ENCODE measurements at places on chromosomes 11 and 22.
A peak's percentile ranks its signal among the peaks of the same experiment; 100 is the strongest.

GRCh38 chr11:41414771-41415440, 44.5 kb downstream of the LRRC4C start:
- no peak for DNase-seq

DNA sequence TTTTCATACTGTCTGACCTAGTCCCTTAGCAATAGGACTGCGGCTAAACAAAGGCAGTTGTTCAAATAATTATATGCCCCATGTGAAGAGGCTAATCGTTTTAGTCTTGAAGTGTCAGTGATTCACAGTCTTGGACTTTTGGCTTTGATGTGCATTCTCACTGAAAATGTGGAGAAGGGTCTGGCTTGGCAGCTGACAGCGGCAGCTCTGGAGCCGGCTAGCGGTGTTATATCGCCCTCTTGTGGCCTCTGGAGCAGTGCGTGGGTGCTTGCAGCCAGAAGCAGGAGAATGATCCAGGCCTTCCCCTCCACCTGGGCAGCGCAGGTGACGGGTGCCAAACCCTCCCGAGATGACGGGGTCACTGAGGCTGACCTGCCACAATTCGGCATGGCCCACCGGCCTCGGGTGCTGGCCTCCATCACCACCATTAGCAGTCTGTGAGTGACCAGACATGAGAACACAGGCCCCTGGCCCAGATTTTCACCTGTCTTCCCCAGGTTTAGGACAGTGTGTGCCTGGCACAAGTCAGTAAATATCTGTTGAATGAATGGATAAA, 90.3 kb upstream of the PITPNB start:
- DNase-seq, result peak; percentile 77

GRCh38 chr11:24704716-24705115, 207.9 kb downstream of the LUZP2 start:
- no peak for DNase-seq

DNA sequence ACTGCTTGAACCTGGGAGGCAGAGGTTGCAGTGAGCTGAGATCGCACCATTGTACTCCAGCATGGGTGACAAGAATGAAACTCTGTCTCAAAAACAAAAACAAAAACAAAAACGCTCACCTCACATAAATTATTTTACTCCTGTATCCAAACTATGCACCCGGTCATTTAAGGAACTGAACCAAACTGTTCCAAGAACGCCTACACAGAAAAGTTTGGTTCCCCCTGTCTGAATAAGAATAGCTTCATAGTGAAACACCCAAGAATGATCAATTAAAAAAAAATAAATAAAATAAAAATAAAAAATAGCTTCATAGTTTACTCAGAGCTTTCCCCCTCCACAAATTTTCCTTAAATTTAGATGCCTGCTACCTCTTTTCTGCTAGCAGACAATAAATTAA, 13.7 kb downstream of the NUP98 start:
- DNase-seq, result no peak

- no peak for DNase-seq
These were observed 37.5 kb downstream of the HEPHL1 start for GRCh38 chr11:94058630-94059029.

DNA sequence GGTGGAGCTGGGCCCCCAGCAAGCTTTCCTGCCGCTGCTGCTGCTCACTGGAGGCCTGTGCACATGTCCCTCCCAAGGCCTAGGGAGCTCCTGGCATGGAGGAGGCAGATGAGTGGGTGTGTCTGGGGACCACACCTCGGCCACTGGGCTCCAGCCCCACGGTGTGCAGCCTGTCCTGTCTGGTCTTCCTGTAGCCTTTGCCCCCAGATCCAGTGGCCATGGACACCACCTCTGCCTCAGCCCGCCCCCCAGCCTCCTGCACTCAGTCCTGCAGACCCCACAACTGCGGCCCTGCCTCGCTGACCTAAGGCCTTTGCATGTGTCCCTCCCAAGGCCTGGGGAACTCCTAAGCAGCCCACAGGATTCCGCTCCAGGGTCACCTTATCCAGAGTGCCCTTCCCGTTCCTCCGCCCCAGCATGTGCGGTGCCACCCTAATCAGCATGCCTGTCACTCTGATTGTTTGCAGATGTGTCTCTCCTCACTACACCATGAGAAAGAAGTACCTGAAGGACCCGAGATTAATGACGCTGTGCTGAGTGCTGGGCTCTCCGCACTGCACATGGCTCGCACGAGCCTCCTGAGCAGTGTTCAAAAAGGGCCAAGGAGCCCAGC, 8.6 kb downstream of the GAL start:
- no peak for DNase-seq

DNA sequence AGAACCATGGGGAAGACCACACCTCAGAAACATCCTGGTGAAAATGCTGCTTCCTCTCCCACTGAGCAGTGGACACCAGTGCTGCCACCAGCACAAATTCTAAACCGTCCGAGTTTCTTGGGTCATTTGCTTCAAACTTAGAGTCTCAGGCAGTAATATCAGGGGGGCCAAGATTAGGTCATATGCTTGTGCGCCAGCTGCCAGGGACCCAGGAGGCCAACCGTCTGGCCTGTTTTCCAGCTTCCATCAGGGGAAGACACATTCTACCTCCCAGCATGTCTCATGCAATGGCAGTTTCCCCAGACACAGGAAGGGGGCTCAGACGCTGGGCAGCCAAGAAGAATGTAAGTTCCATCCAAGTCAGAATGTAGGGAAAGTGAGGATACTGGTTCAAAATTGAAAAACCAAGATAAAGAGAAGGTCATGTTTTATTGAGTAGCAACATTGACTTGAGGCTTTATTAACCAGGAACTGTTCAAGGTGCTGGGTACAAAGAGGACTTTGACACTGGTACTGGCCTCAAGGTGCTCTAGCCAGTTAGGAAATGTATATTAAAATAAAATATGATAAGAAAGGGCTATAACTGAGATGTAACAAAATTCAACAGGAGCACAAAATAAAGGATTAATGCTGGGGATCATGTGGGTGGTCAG, 59.7 kb upstream of the EED start:
- no peak for DNase-seq

- no peak for DNase-seq
These were observed 44.2 kb downstream of the MRE11 start for GRCh38 chr11:94449437-94449836.

- no peak for DNase-seq
These were observed 20.9 kb upstream of the SLC25A1 start for GRCh38 chr22:19199479-19199878.

DNA sequence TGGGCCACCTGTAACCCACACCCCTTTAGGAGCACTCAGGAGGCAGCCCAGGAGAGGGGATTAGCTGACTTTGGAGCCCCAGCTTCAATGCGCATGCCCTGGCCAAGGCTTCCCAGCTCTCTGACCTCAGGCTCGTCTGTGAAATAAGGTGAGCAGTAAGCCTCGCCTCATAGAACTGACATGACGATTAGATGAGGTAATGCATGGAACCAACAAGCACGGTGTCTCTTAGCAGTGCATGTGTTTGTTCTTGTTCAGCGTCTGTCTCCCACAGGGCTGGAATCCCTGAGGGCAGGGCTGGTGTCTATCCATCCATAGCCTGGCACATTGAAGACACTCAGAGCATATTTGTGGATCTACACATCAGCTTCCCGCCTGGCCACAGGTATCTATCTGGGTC, 415.4 kb downstream of the MN1 start:
- no peak for DNase-seq

- no peak for DNase-seq
These were observed 231.1 kb upstream of the MPPED2 start for GRCh38 chr11:30816959-30817880.

DNA sequence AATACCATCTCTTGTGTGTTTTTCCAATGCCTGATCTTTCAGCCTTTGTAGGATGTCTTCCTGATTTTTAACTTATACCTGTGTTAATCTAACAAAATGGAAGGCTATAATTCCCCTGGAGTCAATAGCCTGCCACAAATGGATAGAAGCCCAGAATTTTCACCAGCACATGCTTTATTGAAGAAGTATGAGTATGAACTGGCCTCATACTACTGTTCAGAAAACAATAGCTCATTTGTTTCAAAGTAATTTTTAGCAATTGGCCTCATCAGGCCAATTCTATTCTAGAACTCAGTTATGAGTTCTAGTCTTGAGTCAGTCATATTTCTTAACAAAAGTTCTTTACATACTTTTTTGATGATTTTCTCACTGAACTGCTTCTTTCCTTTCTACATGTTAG, 40.6 kb upstream of the SLC37A2 start:
- DNase-seq, result no peak

DNA sequence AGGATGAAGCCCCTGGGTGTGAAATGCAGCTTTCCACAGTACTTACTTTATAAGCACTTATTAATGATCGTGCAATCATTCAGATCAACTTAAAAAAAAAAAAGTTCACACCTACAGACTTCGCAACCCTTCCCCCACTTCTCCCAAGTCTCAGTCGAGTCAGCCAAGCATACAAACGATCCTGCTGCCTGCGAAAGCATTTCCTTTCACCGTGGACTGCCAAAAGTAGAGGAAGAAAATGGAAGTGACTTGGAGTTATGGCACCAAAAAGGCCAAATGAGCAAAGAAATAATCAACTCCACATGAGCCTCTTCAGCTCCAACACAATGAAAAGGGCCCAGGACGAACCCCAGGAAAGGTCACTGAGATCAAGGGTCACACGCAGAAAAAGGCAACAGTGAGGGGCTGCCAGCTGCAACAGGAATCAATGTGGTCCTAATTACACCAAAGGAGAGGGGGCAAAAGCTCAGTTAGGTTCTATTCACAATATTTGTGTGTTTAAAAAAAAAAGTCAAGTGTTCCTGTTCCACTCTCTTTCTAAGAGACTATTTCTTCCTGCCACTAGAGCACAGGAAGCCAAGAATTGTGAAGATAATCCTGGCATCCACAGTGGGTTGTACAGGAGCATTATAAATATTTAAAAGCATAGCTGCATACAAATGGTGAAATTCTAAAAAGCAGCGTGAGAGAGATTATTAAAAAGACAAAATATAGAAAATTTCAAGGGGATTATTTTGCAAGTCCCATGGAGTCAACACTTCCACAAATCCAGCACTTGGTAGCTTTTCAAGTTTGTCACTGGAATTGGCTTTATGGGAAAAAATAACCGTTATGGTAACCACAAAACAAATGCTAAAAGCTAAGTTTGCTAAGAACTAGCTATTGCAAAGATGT, 28.4 kb downstream of the CDON start:
- no peak for DNase-seq

DNA sequence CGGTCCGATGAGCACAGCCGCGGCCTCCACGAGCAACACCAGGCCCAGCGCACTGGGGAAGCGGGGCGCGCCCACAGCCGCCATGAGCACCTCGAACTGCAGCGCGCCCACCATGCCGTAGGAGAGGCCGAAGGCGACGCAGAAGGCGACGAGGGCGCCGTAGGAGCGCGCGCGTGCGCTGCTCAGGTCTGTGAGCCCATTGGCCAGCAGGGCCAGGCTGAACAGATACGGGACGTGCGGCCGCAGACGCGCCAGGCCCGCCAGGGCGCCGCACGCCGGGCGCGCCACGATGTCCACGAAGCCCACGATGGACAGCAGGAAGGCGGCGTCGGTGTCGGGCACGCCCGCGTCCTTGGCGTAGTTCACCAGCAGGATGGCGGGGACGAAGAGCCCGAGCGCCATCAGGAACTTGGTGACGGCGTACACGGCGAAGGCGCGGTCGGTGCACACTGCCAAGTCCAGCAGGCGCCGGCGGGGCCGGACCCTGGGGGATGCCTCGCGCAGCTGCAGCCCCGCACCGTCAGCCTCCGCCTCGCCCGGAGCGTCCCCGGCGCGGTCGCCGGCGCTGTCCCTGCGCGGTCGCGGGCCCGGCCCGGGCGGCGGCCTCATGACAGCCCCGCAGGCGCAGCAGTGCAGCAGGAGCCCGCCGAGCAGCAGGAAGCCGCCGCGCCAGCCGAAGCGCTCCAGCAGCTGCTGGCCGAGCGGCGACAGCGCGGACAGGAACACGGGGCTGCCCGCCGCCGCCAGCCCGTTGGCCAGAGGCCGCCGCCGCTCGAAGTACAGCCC, 2.9 kb downstream of the SLC16A8 start:
- DNase-seq, result no peak

DNA sequence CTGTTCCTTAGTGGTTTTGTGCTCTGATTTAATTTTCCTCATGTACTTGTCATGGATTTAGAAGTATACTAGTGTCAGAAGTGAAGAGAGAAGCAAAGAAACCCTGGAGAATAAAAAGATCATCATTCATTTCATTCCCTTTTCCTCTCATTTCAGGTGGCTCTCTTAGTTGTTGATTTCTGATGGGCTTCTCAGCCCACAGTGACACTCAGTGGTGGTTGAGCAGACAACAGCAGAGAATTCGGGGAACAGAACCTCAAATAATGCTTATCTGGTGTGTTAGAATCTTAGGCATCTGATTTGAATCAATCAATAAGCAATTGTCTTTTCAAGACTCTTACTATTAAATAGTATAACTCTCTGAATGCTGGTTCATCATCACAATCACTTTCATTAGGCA, 1289.4 kb downstream of the FAM181B start:
- DNase-seq, result no peak

- DNase-seq, result no peak
These were observed 45.0 kb downstream of the FBLN1 start for GRCh38 chr22:45547731-45548130.

DNA sequence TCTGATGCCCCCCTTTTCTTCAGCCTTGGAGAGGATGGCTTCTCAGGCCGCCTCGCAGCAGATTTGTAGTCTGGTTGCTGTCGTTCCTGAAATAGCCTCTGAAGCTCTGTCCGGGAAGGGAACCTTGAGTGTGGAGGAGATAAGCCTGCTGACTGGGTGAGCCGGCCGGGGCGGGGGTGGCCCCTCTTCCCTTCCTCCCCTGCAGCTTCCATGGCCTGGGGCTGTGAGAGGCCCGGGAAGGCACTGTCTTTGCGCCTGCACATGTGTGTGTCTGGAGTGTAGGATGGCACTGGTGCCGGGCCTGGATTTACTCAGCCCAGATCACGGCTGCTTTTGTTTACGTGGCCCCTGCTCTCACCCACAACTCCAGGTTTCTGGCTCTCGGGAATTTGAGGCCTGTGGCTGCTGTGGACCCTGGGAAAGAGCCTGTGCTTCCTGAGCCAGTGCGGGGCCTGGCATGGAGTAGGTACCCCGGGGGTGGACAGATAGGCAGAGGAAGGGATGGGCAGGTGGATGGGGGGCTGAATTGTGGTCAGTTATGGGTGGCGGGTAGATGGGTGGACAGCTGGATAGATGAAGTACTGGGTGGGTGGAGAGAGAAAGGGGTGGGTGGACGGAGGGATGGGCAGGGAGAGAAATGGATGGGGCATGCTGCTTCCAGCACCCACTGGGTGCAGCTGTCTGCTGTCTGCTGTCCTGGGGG, 16.6 kb downstream of the KCNQ1 start:
- DNase-seq, result no peak

- no peak for DNase-seq
These were observed 23.6 kb downstream of the PAMR1 start for GRCh38 chr11:35501776-35502175.

GRCh38 chr22:29152045-29152953, 53.4 kb upstream of the EMID1 start:
- no peak for DNase-seq

DNA sequence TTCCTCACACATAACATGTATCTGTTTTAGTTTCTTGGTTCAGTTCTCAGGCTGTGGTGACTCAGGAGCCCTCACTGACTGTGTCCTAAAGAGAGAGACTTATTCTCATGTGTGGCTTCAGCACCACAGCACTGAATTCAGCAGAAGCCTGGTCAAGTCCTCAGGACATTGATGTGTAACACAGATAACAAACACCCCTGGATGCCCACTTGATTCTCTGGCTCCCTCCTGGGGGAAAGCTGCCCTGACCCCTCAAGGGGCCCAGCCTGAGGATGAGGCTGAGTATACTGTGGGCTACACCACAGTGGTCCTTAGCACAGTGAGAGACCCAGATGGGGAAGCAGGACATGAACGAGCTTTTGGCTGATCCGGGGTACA, 87.2 kb upstream of the VPREB1 start:
- DNase-seq, result no peak

All from stimulated activated CD4-positive, alpha-beta T cell treated with anti-CD3 and anti-CD28 coated beads, Interleukin-4, amount 100 ng/mL, for 1 hour (primary cell).